ENCODE measurements at places on chromosomes 3 and 15.

DNA sequence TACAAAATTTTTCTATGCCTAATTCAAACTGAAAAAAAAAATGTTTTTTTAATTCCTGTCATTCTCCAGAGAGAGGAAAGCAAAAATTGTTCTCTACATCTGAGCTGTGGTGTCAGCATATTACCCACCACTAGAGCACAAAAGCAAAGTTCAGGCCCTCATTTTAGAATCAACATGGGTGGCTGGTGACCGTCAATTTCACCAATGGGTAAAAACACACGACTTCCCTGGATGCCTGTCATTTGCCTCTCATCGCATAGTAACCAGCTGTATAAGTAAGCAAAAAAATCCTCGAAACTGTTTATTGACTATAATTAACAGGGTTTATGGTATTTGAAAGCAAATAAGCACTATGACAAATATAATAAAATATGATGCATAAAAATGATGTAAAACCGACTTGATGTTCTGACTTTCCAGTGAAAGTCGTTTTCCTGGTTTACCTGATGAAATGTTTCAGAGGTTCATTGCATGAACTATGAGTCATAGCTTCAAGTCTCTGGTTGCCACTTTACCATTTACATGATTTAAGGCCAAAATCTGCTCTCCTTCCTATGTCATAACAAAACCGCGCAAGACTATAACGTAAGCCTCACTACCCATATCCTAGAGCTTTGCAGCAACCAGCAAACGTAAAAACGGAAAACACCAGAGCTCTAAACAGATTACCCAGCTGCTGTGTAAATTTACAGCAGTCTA is 60.5 kb downstream of the THBS1 start:
- DNase-seq = no peak

DNA sequence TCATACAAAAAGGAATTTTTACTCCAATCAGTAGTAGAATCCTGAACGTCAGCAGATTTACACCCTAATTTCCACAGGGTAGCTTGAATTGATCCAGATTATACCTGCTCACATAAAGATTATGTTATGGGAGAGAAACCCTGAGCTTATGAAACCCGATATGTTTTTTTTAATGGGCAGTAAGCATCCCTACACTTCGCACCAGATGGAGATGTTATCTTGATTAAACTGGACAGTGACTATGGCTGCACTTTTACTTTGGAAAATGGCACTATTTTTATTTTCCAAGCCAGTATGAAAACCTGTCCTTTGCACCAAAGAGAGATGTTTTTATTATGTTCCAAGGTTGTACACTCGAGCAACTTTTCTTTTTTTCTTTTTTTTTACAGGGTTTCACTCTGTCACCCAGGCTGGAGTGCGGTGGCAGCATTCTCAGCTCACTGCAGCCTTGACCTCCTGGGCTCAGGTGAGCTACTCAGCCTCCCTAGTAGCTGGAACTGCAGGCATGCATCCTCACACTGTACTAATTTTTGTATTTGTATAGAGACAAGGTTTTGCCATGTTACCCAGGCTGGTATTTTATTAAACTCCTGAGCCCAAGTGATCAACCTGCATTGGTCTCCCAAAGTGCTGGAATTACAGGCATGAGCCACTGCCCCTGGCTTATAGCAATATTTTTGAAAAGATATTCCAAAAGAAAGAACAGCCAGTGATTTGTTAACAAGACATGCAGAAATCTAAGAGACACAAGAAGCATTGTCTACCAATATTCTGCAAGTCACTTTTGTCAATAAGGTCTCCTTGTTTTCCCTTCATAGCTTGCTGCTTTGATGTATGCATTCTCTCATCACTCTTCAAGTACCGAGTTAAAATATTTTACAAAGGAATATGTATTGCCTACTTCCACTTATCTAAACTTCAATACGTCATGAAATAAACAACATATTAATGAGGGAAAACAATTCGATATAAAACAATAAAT is 1412.6 kb downstream of the ZPLD1 start:
- no peak for DNase-seq

DNA sequence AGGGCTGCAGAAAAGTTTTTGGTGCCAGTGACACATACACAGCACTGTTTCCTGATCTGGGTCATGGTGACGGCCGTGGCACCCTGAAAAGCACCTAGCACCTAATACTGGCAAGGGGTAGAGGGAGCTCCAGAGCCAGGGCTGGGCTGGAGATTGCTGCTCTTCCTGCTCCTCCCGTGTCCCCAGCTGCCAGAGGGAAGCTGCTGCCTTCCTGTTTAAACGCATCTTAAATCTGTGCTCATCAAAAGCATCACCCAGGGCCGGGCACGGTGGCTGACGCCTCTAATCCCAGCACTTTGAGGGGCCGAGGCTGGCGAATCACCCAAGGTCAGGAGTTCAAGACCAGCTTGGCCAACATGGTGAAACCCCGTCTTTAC is 156.7 kb upstream of the MEF2A start:
- DNase-seq = no peak

DNA sequence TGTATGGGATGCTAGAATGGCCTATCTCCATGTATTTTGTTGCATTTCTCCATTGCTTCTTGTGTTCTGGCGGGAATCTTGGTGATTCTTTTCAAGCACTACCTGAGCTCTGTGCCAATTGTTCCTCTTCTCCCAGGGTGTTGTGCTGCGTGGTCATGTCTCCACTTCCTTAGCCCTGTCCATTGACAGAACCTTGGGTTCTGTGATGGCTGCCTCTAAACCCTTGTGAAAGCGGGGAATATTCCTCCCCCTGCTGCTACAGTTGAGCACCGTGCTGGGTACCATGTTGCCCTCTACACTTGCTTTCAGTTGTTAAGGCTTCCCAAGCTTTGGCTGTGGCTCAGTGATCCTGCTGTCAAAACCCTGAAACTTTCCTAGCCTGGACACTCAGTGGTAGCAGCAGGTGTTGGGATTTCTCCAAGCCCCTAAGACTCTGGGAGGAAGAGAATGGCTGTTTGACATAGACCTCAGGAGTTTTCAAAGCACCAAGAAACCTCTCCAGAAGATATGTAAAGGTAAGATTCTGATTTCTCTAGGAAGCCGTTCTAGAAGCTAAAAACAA is 69.5 kb downstream of the MBNL1 start:
- no peak for DNase-seq

DNA sequence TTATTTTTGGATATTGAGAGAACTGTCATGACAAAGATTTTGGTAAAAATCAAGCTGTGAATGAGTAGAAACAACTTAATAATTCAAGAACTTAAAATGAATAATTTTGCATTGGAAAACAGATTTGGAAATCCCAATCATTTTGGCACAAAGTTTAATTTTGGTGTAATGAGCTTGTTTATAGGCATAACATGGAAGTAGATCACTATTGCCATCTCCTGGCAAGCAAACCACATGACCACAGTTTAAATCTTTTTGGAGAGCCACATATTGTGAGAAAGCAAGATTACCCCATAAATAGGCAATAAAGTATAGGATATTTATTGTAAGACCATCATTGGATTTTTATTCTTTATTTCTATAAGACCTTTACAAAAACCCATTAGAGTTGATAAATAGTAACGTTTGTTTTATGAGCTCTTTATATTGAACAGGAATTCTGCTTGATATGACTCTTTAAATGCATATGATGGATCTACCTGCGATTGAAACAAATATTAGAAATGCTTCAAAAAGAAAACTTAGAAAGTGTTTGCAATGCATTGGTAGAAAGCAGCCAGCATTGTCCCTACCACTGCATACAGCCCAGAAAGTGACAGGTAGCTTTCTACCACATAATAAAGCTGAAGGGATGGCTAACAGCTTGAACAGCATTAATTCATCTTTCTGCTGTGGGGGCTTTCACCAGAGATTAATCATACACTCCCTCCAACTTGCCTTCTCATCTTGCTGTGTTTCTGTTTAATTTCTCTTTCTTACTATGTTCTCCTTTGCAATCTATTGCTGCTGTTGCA is 766.8 kb downstream of the TBL1XR1 start:
- DNase-seq = no peak

GRCh38 chr3:42746455-42747450 is 26.3 kb downstream of the CCDC13 start:
- no peak for DNase-seq

DNA sequence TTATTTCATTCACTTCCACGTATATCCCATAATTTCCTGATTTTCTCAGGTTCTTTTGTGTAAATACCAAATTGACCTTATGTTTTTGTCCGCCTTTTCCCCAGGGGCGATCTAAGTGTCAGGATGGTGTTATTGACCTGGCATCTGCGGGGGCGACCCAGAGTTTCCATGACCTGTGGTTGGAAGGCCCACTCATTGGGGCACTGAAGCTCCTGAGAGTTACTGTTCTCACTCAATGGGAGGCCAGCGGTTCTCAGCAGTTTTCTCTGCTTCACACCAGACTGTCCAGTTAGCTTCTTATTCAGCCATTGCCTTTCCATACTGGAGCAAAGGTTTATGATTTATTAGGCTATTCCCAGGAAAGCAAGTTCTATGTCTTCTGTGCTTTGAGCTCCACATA is 53.3 kb downstream of the B3GALNT1 start:
- no peak for DNase-seq

- DNase-seq = peak; percentile 33
These were observed 976 bp downstream of the DIS3L start for GRCh38 chr15:66294157-66294931.

- DNase-seq = no peak
These were observed 24.6 kb downstream of the CA12 start for GRCh38 chr15:63357061-63357460.

Measured in stimulated activated CD4-positive, alpha-beta T cell treated with anti-CD3 and anti-CD28 coated beads, TNF-alpha, amount 100 ng/mL, for 48 hours (primary cell).